Left ventricle myocardium superior (tissue), 1 donor: ENCODE measurements at places on chromosomes 2 and 18. TPM values are rescaled to one million over a fixed set of nuclear protein-coding genes. Genes with fewer than 3 reads are reported as not detected.

DNA sequence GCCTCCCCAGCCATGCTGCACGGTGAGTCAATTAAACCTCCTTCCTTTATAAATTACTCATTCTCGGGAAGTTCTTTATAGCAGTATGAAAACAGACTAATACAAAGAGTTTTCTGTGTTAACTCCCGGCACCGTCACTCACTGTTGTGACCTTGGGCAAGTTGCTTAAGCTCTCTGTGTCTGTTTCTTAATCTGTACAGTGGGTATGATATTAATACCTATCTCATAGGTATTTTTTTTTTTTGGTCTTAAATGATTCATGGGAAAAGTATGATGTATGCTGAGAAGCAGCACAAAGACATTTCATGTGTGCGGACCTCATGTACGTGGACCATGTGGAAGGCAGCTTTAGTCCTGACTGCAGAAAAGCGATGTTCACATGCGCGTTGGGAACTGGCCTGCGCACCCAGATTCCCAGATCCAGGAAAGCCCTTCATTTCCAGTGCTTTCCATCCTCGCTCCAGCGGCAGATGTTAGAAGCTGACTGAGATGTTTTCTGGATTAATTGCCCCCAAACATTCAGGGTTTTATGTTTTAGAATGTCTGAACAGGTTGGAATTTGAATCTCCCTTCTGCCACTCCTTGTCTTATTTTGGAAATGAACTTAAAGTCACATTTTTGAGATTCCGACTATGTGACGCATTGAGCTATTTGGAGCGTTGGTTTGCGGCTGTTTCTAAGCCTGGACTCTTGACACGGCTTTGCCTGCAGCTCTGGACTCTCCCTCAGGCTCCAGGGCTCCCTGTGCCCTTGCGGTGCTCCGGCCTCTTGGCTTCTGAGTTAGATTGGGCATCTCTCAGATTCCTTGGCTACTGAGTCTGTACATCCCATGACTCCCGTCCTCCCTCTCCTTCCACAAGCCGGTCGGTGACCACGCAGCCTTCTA is 61.4 kb downstream of the SLC4A3 start:
- DNase-seq, result peak; percentile 62

- no peak for DNase-seq
Observed at GRCh38 chr18:49662506-49662905, 100.6 kb downstream of the LIPG start.

GRCh38 chr2:173843526-173843925 is 121.6 kb downstream of the SP3 start:
- no peak for DNase-seq

DNA sequence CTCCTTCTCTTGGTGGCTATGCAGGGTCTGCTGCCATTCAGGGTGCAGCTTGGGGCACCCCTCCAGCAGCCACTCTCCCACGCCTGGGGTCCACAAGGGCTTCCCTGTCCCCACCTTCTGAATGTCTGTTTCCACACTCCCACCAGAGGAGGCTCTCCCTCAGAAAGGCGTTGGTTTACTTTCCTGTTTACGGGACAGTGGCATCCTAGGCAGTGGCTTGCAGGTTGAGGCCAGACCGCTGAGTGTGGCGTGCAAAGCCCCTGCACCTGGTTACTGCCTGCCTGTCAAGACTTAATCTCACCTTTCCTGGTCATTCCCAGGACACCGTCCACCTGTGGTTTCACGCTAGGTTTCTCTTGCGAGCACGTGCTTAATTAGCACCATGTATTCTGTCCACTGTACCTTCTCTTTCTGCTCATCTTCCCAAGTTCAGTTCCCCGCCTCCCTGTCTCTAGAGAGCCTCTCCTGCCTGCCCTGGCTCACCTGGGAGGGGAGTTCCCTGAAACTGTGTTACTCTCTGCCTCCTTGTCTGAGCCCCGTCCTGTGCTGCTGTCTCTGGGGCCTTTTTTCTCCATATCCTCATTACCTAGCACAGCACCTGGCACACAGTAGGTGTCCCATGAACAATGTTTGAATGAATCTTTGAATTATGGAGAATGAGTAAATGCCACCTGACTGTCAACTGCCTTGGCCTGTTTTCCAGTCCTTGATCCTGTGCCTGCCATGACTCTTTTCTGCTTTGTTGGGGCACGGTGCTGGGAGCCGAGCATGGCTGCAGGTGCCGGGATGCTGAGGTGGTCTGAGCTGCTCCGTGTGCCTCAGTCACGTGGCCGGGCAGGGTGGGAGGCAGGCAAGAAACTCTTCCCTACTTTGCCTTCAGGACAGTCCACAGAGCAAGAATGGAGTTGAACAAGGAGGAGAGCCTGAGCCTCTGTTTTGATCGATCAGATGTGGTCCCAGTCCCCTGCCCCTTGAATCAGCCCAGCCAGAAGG is 56.4 kb downstream of the ARHGEF4 start:
- no peak for DNase-seq

GRCh38 chr18:5527603-5528002 is 16.2 kb downstream of the EPB41L3 start:
- DNase-seq, result peak; percentile 42

DNA sequence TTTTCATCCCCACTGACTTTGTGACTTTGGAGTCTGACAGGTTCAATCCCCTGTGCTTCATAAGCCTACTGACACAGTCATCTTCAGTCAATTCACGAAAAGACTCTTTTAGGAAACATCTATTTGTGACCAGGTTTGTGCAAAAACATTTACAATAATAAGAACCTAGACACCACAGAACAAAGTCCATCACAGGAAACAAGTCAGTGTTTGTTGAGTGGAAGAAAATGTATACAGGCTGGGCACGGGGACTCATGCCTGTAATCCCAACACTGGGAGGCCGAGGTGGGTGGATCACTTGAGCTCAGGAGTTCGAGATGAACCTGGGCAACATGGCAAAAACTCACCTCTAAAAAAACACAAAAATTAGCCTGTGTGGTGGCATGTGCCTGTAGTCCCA is 49.7 kb downstream of the TGFA start:
- DNase-seq, result no peak

DNA sequence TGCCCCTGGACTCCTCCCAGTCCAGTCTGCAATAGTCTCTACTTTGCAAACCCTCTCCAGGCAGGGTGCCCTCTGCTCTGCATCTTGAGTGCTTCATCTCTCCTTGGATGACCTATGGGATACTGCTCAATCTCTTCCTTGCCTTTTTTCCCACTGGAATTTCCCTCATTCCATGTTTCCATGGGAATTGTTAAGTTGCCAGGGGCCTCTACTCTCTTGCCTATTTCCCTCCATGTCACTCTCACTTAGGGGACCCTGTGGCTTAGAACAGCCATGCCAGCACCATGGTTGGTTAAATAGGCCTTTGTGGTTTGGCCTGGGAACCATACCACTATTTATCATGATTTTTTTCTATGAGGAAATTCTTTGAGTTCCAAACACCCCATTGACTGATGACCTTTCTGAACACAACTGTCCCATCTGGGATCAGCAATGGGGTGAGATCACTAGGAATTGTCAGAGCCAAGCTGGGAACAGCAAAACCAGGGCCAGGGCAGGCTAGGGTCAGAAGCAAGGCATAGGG is 91.4 kb upstream of the RBMS1 start:
- DNase-seq, result no peak

The TMEM200C gene
- total RNA-seq, result 0.32 TPM

The ADCYAP1 gene
- total RNA-seq, result 0.17 TPM

DNA sequence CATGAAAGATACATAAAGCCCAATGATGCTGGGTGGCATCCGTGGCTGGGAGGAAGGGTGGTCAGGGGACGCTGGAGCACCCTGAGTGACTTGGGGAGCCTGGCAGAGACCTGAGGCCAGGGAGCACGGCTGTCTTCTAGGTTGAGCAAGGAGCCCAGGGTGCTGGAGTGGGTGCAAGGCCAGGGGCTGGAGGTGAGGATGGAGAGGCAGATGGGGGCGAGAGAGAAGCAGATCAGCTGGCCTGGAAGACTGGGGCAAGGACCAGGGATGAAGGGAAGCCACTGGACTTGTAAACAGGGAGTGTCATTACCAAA is 52.2 kb downstream of the FAM178B start:
- DNase-seq, result no peak

- DNase-seq, result no peak
Observed at GRCh38 chr2:214325404-214325803, 85.5 kb upstream of the VWC2L start.

The SCG2 gene
- total RNA-seq, result not detected

DNA sequence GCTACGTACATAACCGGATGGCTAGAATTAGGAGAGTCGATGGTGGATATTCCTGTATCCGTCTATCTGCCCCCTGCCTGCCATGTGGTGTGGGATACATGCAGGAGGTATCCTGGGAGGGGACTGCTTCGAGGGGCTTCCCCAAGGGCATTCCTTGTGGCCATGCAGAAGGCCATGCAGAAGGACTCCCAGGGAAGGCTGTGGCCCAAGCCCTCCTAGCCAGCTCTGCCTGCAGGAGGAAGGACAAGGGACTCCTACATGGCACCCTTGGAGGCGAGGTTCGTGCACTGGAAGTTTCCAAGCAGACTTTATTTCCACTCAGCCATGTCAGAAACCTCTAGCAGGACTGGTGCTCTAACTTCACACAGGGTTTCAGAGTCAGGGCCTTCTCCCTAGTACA is 136.1 kb downstream of the KLHL29 start:
- no peak for DNase-seq

DNA sequence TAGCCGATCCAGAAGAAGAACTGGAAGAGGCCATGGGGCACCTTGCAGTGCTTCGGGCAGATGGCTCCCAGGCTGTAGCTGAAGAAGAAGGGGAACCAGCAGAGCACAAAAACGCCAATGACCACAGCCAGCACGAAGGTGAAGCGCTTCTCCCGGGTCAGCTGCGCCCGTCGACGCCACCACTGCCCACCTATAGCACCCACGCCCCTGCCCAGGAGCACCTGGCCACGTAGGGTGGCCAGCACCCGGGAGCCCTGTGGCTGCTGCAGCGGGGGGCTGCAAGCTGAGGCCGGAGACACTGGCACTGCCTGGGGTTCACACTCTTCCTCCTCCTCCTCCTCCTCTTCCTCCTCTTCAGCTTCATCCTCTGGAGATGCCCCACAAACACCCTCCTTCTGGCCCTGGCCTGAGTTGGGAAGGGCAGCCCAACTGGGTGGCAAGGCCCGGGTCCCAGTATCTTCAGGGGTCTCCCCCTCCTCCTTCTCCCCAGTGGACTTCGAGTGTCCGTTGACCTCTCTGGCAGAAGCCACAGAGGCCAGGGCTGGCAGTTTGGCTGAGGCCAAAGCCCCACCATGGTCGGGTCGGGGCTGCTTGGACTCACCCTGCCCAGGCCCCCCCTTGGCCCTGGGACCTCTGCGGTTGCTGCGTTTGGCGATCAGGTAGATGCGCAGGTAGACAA is 1.3 kb downstream of the ADRA2B start:
- peak; percentile 26 for DNase-seq

- DNase-seq, result no peak
Observed at GRCh38 chr2:47651296-47651695, 131.6 kb upstream of the MSH6 start.

The FMNL2 gene
- total RNA-seq, result 6.4 TPM

DNA sequence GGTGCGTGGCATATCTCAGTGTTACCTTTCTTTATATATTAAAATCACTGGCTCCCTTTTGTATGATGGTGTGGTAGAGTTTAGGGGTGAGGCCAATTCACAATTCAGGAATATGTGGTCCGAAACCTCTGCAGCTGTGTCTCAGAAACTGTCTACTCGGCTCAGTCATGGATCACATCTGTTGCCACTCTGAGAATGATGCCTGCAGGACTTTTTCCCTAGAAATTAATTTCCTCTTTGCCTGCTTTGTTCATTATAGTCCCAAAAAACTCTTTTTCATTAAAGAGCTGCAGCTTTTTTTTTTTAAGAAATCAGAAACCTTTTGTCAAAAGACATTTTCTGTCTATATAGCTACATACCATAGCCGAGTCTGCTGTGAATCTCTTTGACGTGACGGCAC is 104.9 kb upstream of the NFATC1 start:
- DNase-seq, result no peak

DNA sequence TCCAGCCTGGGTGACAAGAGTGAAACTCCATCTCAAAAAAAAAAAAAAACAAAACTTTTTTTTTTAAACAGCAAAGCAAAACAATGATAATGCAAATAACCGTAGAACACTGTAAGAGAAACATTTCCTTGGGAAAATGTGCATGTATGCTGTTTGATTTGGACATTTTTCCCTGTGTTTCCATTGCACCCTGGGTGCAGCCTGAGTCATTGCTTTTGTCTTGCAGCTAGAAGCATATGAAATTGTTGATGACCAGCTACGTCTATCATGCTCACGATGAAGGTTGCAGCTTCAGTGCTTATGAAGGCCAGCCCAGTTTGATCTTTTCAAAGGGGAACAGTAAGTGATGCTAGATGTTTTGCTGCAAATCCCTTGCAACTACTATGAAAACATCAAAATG is 41.5 kb downstream of the MOGAT1 start:
- no peak for DNase-seq

DNA sequence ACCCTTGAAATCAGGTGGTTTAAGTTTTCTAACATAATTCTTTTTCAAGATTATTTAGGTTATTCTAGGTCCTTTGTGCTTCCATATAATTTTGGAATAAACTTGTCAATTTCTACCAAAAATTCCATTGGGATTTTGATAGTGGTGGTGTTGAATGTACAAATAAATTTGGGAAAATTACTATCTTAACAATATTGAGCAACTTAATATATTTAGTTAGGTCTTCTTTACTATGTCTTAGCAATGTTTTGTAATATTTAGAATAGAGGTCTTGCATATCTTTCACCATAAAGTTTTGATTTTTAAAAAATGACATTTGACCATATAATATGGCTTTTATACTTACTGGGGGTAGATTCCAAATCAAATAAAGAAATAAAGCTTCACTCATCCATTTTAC is 34.0 kb upstream of the CTIF start:
- DNase-seq, result no peak

DNA sequence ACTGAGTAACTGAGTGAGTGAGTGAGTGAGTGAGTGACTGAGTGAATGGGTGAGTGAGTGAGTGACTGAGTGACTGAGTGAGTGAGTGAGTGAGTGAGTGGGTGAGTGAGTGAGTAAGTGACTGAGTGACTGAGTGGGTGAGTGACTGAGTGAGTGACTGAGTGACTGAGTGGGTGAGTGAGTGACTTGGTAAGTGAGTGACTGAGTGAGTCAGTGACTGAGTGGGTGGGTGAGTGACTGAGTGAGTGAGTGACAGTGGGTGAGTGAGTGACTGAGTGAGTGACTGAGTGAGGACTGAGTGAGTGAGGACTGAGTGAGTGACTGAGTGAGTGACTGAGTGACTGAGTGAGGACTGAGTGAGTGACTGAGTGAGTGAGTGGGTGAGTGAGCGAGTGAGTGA is 13.9 kb downstream of the MAL start:
- DNase-seq, result no peak

GRCh38 chr2:119756837-119757236 is 2.9 kb upstream of the PTPN4 start:
- DNase-seq, result peak; percentile 65

The NGEF gene
- not detected for total RNA-seq

DNA sequence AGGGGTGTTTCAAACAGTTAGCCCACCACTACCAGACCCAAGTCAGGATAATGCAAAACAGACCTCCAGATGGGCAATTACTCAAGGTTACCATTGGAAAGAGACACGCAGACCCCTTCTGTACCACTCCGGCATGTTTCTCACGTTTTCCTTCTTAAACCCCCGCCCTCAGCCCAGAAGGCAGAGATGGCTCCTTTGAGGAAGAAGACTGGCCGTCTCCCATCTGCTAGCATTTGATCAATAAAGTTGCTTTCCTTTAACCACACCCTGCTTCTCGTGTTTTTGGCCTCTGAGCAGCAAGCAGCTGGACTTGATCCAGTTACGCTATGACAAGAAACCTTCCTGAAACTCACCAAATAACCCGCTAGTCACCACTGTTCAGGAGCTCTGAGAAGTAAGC is 1012.4 kb upstream of the GYPC start:
- DNase-seq, result no peak

- peak; percentile 64 for DNase-seq
Observed at GRCh38 chr18:711657-712400, 601 bp downstream of the ENOSF1 start.
